ENCODE measurements at places on chromosomes 2 and 18.

DNA sequence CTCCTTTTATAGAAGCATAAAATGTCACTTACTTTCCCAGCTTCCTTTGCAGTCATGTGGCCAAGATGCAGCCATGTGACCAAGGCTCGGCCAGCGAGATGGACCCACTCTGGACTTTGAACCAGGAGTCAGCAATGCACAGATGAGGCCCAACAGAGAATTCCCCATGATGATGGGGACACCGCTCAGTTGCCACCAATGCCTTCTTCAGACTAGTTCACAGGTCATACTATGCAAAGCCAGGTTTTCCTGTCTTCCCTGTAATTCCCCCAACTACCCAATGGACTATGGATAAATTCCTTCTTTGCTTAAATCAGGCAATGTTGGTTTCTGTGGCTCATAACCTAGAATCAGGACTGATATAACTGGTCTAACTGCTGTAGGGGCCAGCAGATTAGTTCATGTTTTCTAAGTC, 22.5 kb upstream of the REL start:
- DNase-seq: no peak

DNA sequence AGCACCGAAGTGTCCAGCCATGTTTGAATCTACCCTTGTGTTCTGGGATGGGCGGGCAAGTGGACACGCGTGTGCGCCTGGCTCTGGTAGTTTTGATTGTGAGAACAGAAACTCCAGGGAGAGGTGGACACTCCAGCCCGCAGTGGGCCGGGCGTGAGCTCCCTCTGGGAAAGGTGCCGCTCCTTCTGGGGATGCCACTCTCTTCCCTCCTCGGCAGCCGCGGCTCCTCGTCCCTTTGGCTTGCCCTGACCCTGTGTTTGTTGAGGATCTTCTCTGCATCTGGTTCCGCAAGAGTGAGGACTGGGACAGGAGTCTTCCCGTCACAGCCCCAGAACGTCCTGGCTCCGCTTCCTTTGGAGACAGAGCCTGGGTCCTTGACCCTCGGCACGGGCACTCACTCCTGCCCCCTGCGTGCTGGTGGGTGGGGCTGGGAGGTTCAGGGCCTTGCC, 1.3 kb downstream of the CTDP1 start:
- DNase-seq: no peak

DNA sequence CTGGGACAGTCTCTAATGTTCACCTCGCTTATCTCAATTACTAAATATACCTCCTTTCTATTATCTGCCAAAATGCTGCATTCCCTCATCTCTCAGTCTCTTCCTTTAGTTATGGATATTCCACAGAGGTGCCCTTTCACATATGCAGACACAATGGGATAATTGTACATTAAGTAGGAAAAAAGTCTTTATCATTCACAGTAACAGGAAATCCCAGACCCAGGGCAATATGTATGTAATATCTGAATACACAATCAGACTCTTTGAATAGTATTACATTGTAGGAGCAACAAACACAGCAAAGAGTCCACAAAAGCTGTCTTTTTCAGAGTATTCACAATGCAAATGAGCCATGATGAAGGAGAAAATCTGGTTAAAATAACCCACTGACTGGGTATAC, 1399.0 kb upstream of the ZEB2 start:
- DNase-seq: no peak

DNA sequence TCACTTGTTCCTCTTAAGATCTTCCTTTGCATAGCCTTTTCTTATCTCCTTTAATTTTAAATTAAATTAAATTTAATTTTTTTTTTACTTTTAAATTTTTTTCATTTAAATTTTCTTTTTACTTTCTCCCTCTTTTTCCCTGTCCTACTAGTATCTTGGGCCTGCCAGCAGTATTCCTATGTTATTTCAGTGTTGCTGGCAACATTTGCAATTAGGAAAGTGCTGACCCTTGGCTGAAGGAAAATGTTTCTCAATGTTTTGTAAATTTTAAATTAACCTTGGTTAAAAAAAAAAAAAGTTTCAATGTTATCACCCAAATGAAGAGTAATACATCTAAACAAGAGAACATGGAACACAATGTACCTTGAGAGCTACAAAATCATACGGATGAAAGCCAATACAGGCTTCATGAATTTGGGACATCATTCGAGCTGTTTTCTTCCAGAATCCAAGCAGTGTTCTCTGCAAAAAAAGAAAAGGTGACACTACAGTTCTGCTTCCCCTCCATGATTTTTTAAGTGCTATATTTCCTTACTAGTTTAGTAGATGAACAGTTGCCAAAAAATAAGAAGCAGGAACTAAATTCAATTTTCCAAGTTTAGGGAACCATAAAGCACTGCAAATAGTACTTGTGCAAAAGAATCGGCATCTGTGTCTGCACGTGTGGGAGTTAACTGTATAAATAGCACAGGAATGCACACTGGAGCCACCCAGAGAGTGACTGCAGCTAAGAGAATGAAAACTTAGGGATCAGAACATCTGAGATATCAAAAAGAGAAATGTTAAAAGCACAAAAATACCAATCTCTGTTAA, 55.8 kb downstream of the ICA1L start:
- DNase-seq: no peak

- DNase-seq: no peak
These were observed 35.1 kb upstream of the VPS54 start for GRCh38 chr2:64054161-64054915.

DNA sequence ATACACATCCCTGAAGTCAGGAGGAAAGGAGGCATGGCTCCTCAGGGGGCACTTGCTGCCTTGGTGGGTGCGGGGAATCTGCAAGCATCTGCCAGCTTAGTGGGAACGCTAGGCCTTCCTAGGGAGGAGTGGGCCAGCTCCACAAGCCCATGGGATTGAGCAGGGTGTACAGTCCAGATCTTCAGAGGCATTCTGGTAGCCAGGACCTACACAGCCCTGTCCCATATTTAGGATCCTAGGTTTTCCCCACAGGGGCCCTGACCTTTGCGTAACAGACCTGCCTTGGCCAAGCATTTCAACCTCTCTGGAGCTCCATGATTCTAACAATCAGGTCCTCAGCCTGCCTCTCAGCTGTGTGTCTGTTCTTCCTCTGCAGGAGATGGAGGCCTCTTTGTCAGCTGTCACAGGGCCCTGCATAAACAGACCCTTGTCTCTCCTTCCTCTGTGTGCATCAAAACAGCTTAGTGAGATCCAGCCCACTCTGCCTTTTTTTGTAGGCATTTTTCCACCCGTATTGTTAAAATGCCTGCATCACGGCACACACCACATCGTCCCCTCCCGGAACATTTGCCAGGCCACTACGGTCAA, 140.2 kb upstream of the NDUFV2 start:
- DNase-seq: no peak

GRCh38 chr2:178265851-178266250, 71.5 kb downstream of the OSBPL6 start:
- DNase-seq: no peak

DNA sequence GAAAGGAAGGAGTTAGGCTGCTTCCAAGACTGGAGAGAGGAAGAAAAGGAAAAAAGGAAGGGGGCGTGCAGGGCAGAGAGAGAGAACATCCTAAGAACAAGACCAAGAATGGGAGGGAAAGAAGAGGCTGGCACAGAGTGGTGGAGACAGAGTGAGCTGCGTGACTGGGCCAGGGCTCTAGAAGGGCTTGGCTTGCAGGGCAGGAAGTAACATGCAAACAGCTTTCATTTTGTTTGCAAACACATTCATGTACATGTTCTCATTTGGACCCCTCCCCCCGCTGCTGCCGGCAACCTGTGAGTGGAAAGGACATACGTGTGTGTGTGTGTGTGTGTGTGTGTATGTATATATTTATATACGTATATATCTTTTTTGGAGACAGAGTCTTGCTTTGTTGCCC, 46.8 kb upstream of the DNMT3A start:
- no peak for DNase-seq

- no peak for DNase-seq
These were observed 358.9 kb downstream of the ARL6IP6 start for GRCh38 chr2:153077311-153077710.

DNA sequence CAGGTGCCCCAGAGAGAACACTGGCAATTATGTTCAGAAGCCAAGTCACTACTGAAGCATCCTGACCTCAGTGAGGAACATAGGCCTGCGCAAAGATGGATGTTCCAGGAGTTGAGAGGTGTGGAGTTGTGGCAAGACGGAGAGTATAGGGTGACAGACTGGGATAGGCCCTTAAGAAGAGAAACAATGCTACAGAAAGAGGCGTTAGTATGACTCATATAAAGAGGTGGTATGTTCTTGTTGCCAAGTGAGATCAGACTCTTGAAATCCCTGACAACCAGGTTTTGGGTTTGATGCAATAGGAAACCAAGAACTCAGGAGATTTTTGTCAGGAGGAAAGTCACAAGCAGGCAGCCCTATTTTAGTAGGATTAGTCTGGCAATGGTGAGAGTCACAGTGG, 185.6 kb downstream of the RIT2 start:
- no peak for DNase-seq

- DNase-seq: no peak
These were observed 89.9 kb downstream of the LYPD6 start for GRCh38 chr2:149420053-149420963.

- DNase-seq: no peak
These were observed 177.9 kb upstream of the RAB6C start for GRCh38 chr2:129801575-129801974.

DNA sequence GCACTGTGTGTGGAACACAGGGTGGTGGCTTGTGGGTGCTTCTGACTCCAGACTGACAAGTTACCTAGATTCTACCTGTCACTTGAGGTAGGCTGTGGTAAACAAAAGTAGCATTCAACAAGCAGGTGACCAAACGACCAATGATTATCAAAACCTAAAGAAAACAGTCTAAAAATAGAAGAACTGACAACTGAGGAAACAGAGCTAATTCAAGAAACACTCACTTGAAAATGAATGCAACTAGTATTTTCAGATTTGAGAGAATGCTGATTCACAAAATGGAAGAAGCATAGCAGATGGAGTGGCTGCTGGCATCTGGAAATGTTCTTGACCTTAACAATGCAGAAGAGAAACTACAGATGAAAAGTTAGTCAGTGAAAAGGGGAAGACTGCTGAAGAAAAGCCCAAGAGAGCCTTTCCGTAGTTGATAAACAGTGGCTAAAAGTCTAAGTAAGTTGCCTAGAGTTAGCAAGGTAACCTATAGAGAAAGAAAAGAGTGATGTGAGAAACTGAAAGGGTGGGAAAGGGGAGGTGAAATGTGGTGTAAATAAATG, 170.4 kb downstream of the NCK2 start:
- DNase-seq: no peak

DNA sequence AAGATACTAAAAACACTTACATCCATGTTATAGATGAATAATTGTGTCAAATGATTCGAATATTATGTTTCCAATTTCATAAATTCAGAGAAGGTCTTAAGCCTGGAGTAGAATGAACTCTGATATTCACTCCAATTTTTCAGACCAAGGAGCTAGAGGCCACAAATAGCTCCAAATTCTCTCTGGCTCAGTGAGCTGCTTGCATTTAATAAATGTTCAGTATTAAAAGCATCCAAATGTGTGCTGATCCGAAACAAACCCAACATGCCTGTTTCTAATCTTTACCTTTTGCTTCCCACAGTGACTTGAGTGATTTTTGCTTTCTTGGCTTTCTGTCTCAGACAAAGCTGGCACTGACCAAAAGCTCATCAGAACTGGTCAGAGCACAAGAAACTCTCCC, 291.4 kb downstream of the CCDC85A start:
- DNase-seq: no peak

DNA sequence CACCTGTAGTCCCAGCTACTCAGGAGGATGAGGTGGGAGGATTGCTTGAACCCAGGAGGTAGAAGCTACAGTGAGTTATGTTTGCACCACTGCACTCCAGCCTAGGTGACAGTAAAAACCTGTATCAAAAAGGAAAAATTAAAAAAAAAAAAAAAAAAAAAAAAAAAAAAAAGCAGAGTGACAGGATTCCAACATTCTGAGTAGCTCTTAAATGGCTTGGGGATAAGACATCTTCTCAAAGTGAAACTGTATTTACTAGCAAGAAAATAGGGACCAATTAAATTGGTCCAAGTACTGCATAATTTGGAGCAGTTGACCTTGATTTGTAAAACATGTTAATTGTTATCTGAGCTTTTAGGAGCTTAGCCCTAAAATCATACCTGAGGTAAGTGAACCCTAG, 65.7 kb upstream of the TMEM247 start:
- no peak for DNase-seq

DNA sequence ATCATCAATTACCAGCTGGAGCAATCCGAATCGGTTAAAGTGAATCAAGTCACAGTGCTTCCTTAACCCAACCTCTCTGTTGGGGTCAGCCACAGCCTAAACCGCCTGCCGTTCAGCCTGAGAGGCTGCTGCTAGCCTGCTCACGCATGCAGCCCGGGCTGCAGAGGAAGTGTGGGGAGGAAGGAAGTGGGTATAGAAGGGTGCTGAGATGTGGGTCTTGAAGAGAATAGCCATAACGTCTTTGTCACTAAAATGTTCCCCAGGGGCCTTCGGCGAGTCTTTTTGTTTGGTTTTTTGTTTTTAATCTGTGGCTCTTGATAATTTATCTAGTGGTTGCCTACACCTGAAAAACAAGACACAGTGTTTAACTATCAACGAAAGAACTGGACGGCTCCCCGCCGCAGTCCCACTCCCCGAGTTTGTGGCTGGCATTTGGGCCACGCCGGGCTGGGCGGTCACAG, 496 bp upstream of the ITGA4 start:
- no peak for DNase-seq

DNA sequence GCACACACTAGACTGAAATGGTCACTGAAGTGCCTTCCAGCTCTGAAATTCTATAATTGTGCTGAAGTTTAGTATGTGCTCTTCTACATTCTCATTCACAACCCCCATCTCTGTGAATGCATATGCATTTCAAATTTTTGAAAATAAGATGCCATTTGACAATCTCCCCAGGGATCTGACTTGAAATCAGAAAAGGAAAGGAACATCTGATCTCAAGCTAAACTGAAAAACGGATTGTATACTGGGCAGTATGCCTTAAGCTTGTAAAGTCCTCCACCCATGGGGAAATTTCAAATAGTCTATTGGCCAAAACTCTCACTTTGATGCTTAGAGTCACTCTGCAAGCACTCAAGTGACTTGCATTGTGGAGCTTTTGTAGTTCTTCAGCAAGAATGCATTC, 22.9 kb downstream of the FAP start:
- no peak for DNase-seq

DNA sequence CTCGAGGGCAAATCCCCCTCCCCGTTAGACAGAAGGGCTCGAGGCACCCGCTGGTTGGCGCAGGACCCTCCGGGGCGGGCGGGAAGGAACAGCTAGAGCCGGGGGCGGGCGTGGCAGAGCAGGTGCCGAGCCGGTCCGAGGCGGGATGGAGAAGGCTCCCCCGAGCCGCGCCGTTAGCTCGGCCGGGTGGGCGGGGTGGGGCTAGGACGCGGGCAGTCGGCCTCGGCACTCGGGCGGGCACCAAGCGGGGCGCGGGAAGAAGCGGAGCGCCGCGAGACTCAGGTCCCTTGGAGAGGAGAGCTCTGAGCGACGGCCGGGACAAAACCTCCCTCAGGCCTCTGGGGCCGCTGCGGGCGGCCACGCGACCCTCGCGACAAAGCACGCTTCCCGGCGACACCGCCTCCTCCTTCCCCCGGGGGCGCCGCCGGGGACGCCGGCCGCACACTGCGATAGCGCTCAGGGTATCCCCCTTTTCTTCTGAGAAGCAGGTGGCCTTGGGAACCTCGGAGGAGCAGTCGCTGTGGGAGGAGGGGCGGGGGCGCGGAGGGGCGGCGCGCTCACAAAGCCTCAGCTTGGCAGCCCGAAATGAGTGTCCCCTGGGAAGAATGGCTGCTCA, 721 bp downstream of the FHOD3 start:
- no peak for DNase-seq

All from right forelimb (tissue), 1 donor.